ENCODE measurements at places on chromosomes 7 and 10.

- DNase-seq, result no peak
Measured at GRCh38 chr10:22849077-22849805, 78.6 kb upstream of the ARMC3 start.

DNA sequence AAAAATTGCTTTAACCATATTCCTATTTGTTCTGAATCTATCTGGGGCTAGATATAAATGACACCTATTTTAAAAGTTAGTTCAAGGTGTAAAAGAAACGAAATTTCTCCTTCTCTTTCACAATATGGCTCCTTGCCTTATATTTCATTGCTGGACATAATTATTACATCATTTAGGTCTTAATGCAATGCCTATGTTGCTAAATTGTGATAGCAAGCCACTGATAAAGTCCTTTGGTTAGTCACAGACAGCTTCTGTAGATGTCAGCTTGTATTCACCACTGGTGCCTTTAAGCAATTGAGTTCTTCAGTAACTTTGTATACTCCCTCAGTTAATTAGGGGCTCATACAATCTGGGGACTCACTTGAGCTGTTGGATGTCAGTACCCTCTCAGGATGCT is 1236.6 kb downstream of the GATA3 start:
- no peak for DNase-seq

DNA sequence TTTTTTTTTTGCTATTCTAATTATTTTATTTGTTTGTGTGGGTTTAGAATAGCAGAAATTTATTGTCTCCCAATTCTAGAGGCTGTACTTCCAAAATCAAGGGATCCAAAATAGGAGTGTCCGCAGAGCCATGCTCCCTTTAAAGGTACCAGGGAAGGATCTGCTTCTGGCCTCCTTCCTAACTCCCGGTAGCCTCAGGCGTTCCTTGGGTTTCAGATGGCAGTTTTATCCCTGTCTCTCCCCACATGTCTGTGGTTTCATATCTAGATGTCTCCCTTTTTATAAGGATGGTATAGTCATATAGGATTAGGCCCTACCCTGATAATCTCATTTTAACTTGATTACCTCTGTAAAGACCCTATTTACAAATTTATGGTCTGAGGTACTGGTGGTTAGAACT is 48.4 kb downstream of the BMPR1A start:
- DNase-seq, result no peak

GRCh38 chr7:101363196-101363733 is 590 bp downstream of the COL26A1 start:
- DNase-seq, result no peak

DNA sequence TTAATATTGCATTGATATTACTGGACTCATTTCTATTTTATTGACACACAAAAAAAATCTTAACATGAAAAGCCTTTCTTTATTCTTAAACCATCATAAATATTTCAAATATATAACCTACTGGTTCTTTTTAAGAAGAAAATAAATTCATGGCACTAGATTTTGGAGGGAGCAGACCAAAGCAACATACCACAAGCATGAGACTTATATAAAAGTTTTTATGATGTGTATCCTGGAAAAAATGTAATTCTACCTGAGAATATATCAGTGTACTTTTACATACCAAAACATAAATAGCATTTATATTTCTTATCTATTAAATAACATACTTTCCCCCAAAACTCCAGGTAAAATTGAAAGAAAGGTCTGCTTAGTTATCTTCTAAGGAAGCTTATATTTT is 508.2 kb upstream of the SEMA3D start:
- no peak for DNase-seq

DNA sequence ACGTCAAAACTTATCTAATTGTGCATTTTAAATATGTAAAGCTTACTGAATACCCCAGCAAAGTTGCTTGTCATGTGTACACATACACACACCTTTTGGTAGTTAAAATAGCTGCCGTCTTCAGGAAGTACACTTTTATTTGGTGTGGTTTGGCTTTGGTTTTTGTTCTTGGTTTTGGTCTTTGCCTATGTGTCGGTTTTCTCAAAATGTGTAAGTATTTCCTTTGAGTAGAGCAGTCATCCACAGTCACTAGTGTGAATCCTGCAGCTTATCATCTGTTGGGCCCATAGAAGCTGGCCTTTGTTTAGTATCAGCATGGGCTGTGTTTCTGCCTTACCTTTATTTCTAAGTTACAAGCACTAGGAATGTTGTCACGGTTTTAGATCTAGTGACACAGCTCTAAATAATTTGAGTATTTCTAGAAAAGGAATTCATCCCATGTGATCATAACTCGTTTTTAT is 35.3 kb downstream of the NET1 start:
- no peak for DNase-seq

GRCh38 chr10:110279407-110279986 is 25.2 kb downstream of the SMNDC1 start:
- DNase-seq, result peak; percentile 28

DNA sequence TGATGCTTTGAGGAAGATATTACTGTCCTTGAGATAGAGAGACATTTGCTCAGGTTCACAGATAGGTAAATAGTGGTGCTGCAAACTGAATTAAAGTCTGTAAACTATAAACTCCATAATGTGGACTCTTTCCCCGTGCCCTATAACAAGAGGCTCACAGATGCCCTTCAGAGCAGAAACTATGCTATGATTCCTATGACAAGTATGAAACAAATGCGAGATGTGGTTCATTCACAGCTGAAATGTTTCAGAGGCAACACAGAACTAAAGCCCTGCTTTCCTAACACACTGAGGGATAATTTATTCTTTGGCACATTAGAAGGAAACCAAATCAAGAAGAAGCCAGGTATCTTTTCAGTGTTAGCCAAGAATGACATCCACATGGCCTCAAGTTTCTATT is 13.4 kb downstream of the CHUK start:
- DNase-seq, result no peak

DNA sequence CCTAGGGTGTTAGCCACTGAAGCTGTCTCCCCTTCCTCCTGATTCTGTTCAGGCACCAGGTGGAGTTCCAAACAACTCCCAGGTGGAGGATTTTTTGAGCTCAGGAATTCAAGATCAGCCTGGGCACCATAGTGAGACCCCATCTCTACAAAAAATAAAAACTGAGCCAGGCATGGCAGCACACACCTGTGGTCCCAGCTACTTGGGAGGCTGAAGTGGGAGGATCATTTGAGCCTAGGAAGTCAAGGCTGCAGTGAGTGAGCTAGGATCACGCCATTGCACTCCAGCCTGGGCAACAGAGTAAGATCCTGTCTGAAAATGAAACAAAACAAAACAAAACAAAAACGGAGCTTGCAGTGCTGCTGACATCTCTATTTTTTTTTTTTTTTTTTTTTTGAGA is 128.8 kb upstream of the CALN1 start:
- no peak for DNase-seq

DNA sequence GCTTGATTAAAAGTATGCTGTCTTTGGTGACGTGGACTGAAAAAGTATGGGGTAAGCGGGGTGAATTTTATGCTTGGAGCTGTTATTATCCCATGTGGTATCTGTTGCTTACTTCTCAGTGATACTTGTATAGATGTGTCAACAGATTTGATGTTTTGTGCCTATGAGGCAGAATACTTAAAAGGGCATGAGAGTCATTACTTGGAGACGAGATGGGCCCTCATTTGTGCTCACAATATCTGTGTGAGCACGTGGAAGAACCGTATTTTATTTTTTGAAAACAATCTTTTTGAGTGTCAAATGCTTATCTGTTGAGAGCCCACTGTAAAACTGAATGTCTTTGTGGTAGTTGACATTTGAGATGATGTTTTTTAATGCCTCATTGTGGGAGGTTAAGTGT is 281.9 kb downstream of the EXOC4 start:
- DNase-seq, result no peak

DNA sequence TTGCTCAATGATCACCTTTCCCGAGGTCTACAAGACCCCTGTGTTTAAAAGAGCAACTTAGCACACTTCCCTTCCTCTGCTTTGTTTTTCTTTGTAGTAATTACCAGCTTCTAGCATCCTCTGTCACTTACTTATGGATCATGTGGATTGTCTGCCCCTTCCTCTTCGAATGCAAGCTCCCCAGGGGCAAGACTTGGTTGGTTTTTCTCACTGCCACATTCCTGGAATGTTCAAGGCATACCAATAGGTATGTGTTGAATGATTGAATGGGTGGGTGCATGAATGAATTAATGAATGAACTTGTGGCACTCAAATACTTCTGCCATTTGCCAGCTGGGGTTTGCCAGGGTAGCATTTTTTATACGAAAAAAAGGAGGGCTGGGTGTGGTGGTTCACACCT is 294.0 kb downstream of the PRPF18 start:
- DNase-seq, result no peak

DNA sequence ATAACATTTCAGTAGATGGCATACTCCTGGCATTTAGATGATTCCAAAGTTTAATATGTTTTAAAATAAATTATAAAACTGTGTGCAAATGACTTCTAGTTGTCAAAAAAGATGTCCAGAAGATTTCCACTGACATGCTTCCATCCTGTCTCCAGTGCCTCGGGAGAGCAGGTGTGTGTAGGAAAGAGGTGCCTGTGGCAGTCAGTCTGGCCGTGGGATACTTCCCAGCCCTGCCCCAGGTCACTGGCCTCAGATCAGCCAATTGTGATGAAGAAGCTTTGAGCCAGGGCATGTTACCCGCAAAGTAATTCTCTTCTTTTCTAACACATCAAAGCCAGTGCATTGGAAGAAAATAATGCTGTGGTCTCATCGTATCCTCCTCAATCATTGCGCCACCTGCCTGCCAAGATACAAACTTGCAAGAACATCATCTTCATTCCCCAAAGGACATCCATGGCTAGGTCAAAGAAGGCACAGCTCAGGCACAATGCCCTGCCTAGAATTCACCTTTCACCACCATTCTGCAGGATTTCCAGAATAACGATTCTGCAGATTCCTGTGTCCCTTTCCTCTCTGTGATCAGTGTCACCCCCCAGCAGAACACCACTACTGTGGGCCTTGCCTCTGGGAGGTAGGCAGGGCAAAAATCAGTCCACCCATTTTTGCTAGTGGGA is 6.3 kb upstream of the KCNMA1 start:
- DNase-seq, result no peak

GRCh38 chr7:39838326-39838725 is 111.7 kb upstream of the CDK13 start:
- DNase-seq, result peak; percentile 63

- no peak for DNase-seq
Measured at GRCh38 chr10:128729910-128730420, 603.7 kb upstream of the MKI67 start.

- DNase-seq, result no peak
Measured at GRCh38 chr7:136869001-136869961, 829 bp downstream of the CHRM2 start.
